A673 (cell line): ENCODE measurements at places on chromosomes 5 and 9. TPM values are rescaled to one million over a fixed set of nuclear protein-coding genes. Genes with fewer than 3 reads are reported as not detected.

Gene PCDHAC2
- total RNA-seq: 6.8 and 7.1 TPM in 2 replicates

Gene PTGDS
- not detected in 2 replicates for total RNA-seq

DNA sequence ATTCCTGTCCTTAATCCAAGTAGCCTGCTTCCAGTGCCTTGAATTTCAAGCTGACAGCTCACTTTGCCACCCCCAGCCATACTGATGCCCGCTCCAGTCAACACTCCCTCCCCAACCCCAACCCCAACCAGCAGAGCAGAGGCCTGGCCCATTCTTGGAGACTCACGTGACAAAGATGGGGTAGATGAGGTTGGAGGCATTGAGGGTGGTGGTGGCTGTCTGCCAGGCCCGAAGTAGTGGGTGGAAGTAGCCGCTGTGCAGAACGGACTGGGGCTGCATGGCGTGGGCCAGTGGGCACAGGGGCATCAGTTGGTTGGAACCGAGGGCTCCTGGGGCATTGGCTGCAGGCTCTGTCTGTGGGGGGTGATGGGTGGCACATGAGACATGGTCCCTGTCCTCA is 7.8 kb downstream of the ALAD start:
- no peak for DNase-seq
- no peaks in the 10 kb centered on the region for H3K4me1 ChIP-seq
- peaks cover 4% of the 10 kb centered on the region for H3K36me3 ChIP-seq

DNA sequence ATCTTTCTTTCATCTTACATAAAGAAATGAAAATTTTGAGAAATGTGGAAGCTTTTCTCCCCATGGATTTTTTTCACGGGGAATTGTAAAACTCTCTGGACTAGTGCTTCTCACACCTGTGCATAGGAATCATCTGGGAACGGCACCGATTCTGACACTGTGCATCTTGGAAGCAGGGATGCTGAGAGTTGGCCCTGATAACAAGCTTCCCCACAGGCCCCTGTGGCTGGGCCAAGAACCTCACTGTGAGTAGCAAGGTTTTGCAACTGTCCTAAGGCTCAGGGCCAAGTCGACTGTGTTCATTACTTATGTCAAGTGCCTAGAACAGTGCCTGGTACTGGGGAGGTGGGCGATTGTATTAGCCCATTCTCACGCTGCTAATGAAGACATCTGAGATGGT is 107.9 kb upstream of the ICE1 start:
- no peak for DNase-seq
- H3K4me3 ChIP-seq: no peak overlapping the region
- no peak overlapping the region for H3K27ac ChIP-seq
- no peaks in the 10 kb centered on the region for H3K27me3 ChIP-seq
- no peaks in the 10 kb centered on the region for H3K4me1 ChIP-seq

- H3K27me3 ChIP-seq: peaks cover 36% of the 10 kb centered on the region
- H3K4me3 ChIP-seq: no peak overlapping the region
- H3K27ac ChIP-seq: no peak overlapping the region
- DNase-seq: no peak
Observed at GRCh38 chr9:132534832-132535231, 47.6 kb upstream of the BARHL1 start.

DNA sequence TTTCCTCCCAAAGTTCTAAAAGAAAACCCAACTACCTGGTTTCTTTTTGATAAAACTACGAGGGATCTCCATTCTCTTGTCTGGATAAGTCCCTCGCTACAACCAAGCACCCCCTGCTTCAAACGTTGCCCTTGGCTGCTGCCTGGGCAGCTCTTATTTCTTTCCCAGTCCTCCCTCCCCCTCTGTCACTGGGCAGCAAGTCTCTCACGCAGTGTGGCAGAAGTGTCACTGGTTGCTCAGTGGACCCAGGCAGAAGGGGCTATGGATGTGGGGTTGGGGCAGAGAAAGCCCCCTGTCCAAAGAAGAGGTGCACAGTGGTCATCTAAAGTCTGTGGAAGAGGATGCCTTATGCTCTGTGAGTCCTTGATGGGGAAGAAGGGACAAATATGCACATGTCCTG is 7.2 kb upstream of the SMIM32 start:
- peaks cover 34% of the 10 kb centered on the region for H3K27me3 ChIP-seq
- H3K36me3 ChIP-seq: no peaks in the 10 kb centered on the region
- H3K4me3 ChIP-seq: no peak overlapping the region
- no peak overlapping the region for H3K27ac ChIP-seq
- no peak for DNase-seq

Gene TXNDC8
- not detected in 2 replicates for total RNA-seq

GRCh38 chr5:15983392-15983791 is 196.2 kb downstream of the MARCHF11 start:
- no peak for DNase-seq
- H3K27me3 ChIP-seq: no peaks in the 10 kb centered on the region
- no peaks in the 10 kb centered on the region for H3K36me3 ChIP-seq
- H3K4me1 ChIP-seq: no peaks in the 10 kb centered on the region
- no peak overlapping the region for H3K4me3 ChIP-seq

DNA sequence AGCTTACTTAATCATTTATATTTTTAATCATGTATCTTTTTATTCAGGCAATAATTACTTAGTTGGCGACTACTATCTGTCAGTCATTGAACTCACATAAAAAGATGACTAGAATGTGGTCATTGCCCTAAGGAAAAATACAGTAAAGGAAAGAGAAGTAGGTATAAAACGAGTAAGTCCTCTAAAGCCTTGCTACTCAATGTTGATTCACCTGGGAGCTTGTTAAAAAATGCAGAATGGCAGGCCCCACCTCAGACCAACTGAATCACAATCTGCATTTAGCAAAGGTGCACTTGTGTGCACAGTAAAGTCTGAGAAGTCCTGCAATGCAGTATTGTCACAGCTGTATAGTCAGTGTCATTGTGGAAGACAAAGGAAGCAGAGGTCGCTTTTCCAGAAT is 592.4 kb downstream of the CSNK1G3 start:
- H3K27me3 ChIP-seq: no peaks in the 10 kb centered on the region
- H3K4me3 ChIP-seq: no peak overlapping the region
- H3K4me1 ChIP-seq: no peaks in the 10 kb centered on the region
- DNase-seq: no peak
- H3K27ac ChIP-seq: no peak overlapping the region
- H3K36me3 ChIP-seq: no peaks in the 10 kb centered on the region

DNA sequence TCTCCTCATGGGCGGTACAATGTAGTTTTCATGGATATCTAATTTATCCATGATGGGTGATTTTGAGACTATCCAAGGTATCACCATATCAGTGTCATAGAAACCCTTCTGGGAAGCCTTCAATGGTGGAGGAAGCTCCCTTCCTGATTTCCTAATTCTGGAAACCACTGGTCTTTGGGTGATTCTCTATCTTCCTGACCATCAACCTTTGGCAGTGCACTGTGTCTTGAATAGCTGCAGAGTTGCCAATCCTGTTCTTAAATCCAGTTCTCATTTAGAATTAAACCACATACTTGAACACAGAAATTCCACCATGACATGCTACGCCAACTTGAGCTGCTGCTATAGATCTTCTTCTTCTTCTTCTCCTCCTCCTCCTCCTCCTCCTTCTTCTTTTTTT is 161.7 kb upstream of the KLF9 start:
- peaks cover 3% of the 10 kb centered on the region for H3K27me3 ChIP-seq
- H3K4me1 ChIP-seq: no peaks in the 10 kb centered on the region
- H3K36me3 ChIP-seq: no peaks in the 10 kb centered on the region
- H3K27ac ChIP-seq: no peak overlapping the region
- no peak overlapping the region for H3K4me3 ChIP-seq

DNA sequence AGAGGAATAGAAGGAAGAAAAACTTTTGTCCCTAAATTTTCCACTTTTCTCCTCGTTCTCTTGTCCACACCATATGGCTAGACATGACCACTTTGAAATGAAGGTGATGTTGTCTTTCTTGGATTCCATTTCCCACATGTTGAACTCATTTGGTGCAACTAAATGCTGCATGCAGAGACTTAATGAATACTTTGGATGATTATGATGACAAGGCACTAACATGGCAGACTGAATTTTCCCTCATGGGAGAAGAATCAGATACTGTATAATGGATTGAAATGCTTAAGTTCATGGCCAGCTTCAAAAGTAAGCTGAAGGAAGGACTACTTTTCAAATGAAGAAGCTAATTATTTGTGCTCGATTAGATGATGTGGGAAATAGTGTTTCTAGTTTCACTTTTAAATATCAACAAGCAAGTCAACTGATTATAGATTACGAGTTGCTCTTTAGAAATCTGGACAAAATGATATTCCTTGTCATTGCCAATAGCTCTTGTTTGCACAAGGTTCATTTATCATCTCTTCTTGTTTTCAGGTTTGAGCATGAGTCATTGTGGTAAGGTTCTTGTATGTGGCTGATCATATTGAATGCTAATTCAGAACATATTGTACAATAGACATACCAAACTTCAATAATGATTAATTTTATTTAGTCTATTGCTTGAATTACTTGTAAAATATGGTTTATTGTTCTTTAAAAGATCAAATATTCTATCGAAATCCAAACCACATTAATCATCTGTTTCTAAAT is 501.3 kb upstream of the FTMT start:
- H3K4me3 ChIP-seq: no peak overlapping the region
- H3K27me3 ChIP-seq: no peaks in the 10 kb centered on the region
- no peaks in the 10 kb centered on the region for H3K36me3 ChIP-seq
- no peak overlapping the region for H3K27ac ChIP-seq
- no peaks in the 10 kb centered on the region for H3K4me1 ChIP-seq
- no peak for DNase-seq

DNA sequence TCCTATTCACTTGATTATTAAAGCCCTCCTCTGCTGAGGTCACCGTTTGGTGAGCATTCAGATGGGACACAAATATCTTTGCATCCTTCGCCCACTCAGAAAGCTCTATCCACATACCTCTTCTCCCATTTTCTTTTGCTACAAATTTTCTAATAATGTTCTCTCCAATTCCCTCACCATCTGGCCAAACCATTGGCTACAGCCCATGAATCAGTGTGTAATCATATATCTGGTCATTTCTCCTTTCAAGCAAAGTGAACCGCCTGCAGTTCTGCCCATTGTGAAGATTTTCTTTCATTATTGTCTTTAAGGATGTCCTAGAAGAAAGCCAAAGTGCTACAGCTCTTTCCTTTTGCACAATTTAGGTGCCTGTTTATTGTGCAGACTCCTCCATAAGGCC is 54.2 kb upstream of the DAPK1 start:
- no peaks in the 10 kb centered on the region for H3K4me1 ChIP-seq
- no peaks in the 10 kb centered on the region for H3K36me3 ChIP-seq
- no peak overlapping the region for H3K27ac ChIP-seq

GRCh38 chr5:25649628-25650265 is 1005.0 kb upstream of the CDH10 start:
- H3K27me3 ChIP-seq: no peaks in the 10 kb centered on the region
- no peak overlapping the region for H3K4me3 ChIP-seq
- H3K36me3 ChIP-seq: no peaks in the 10 kb centered on the region
- H3K4me1 ChIP-seq: no peaks in the 10 kb centered on the region

Gene C9orf40
- total RNA-seq: 11.9 and 16.8 TPM in 2 replicates

- H3K27ac ChIP-seq: no peak overlapping the region
- H3K4me1 ChIP-seq: no peaks in the 10 kb centered on the region
- no peak for DNase-seq
Observed at GRCh38 chr5:175749591-175749990, 91.7 kb downstream of the HRH2 start.
